ENCODE measurements at places on chromosomes 2 and 18.

DNA sequence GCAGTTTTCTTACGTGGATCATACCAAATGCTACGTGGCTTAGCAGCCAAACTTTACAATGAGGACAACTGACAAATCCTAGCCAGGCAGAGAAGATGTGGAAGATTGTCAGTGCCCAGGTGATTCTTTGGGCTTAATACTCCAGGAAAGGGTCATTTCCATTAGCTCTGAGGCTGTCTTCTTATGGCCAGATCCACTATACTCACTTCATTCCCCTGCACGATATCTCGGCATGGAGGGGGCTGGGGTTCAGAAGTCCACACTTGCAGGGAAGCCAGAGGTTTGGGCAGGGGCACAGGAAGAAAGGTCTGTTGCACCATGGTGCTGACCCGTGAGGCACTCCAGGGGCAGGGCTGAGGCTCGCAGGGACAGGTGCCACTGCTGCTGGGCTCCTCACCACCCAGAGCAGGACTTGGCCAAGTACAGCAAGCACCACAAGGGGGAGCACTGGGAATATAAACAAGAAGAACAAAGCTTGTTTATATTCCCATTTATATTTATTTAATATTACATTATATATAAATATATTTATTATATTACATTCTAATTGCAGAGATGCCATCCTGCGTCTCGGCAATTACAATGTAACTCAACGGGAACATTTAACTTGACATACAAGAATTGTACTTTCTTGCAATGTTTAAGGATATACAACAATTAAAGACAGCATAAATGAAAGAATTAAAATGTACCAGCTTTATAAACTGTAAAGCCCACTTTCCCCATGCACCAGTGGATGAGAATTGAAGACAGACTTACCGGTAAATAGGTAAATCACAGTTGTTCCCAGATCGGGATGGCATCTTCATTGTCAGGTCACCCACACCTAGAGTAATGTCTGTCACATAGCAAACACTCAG, 27.2 kb downstream of the CLUL1 start:
- H3K27me3 ChIP-seq, result no peaks in the 10 kb centered on the region
- H3K36me3 ChIP-seq, result no peaks in the 10 kb centered on the region
- peak; percentile 81 for DNase-seq

DNA sequence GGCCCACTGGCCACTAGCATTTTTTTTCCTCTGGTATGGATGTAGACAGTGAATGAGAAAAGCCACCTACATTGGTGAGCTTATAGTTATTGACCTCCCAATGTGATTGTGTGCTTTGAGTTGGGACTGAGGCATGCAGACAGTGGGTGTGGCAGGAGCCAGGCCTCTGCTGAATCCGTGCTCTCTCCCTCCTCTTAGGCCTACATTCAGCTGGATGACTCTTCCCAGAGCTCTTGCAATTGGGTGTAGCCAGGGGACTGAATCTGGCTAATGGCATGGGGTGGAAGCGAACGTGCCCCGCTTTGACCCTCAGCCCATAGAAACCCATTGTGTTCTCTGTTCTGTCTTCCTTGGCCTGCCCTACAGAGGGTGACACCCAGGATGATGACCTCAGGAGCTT, 698.3 kb upstream of the HS6ST1 start:
- no peaks in the 10 kb centered on the region for H3K36me3 ChIP-seq
- H3K27me3 ChIP-seq, result no peaks in the 10 kb centered on the region
- H3K27ac ChIP-seq, result no peak overlapping the region
- H3K4me3 ChIP-seq, result no peak overlapping the region
- no peaks in the 10 kb centered on the region for H3K4me1 ChIP-seq

GRCh38 chr2:205776720-205777119, 94.4 kb downstream of the NRP2 start:
- H3K4me1 ChIP-seq, result peaks cover 13% of the 10 kb centered on the region
- H3K36me3 ChIP-seq, result no peaks in the 10 kb centered on the region
- DNase-seq, result no peak
- peaks cover 29% of the 10 kb centered on the region for H3K27me3 ChIP-seq
- H3K27ac ChIP-seq, result no peak overlapping the region

DNA sequence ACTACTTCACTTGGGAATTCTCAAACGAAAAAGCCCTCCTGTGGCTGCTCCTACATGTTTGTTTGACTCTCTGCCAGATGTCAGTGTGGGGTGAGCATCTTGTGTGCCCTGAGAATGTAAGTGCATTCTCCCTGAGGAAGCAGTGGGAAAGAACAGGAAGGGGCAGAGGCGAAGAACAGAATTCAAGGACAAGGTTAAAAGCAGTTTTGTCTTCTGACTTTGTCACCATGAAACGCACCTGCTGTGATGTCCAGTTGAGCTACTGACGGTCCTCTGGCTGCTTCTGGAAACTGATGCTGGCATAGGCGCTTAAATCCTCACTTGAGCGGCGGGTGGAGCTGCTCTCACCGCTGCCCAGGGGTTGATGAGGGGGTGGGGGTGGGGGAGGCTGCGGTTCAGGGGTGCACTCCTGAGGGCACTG, 4.9 kb downstream of the IRS1 start:
- H3K27ac ChIP-seq, result no peak overlapping the region
- peaks cover 34% of the 10 kb centered on the region for H3K4me1 ChIP-seq
- H3K4me3 ChIP-seq, result no peak overlapping the region
- DNase-seq, result no peak

GRCh38 chr2:211175956-211176355, 619.6 kb downstream of the CPS1 start:
- DNase-seq, result no peak
- no peaks in the 10 kb centered on the region for H3K27me3 ChIP-seq
- H3K27ac ChIP-seq, result no peak overlapping the region
- no peaks in the 10 kb centered on the region for H3K4me1 ChIP-seq
- no peaks in the 10 kb centered on the region for H3K36me3 ChIP-seq

GRCh38 chr2:49288113-49288705, 133.9 kb upstream of the FSHR start:
- no peak overlapping the region for H3K4me3 ChIP-seq
- no peaks in the 10 kb centered on the region for H3K4me1 ChIP-seq
- H3K36me3 ChIP-seq, result no peaks in the 10 kb centered on the region
- no peak for DNase-seq

DNA sequence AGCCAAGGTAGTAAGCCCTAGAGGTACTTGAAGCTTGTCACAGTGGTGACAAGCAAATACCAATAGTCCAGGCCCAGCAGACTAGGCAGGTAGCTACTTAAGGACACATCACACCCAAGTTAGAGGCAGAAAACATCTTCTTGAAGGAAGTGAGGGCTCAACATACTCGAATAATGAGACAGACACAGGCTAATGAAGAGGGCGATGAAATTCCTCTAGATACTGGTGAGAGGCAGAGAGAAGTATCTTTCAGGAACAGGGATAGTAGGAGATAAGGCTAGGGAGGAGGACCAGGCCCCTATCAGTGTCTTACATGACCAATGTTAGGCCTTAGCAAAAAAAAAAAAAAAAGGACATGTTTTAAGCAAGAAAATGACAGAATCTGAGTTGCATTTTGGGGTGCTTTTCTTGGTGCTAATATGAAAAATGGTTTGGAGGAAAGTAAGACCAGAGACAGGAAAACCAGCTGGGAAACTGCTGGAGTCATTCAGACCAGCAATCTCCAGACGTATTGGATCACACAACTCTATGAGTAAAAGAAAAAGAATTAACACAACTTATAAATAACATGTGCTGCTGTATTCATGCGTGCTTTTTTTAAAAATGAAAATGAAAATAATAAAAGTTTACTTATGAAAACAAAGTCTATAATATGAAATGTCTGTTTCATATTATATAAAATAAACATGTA, 37.7 kb downstream of the COBLL1 start:
- DNase-seq, result no peak
- no peaks in the 10 kb centered on the region for H3K4me1 ChIP-seq
- H3K4me3 ChIP-seq, result no peak overlapping the region
- H3K36me3 ChIP-seq, result no peaks in the 10 kb centered on the region
- no peaks in the 10 kb centered on the region for H3K27me3 ChIP-seq
